A549 treated with Mapracorat at 1 μM for 4 hours (cell line): ENCODE measurements at places on chromosomes 2 and 18. TPM values are rescaled to one million over a fixed set of nuclear protein-coding genes. Genes with fewer than 3 reads are reported as not detected.

ZFAND2B gene
- total RNA-seq: 17.4 to 22.2 TPM (median 21.2 TPM) in 5 replicates

COL3A1 gene
- total RNA-seq: 0.07 to 0.26 TPM (median 0.15 TPM) in 5 replicates

CIDEA gene
- total RNA-seq: not detected in 5 replicates

NTSR2 gene
- 0.10 to 0.17 TPM in 2 of 5 replicates, not detected in the others for total RNA-seq

SAG gene
- total RNA-seq: not detected in 5 replicates

TTL gene
- 34.9 to 40.6 TPM (median 39.1 TPM) in 5 replicates for total RNA-seq

COPS9 gene
- 233 to 304 TPM (median 295 TPM) in 5 replicates for total RNA-seq

CRYGC gene
- not detected in 5 replicates for total RNA-seq

TNS1 gene
- 8.0 to 19.3 TPM (median 13.6 TPM) in 5 replicates for total RNA-seq

CXCR1 gene
- total RNA-seq: not detected in 5 replicates

CNTNAP5 gene
- total RNA-seq: not detected in 5 replicates

TMEM198 gene
- 0.66 to 1.3 TPM (median 1.1 TPM) in 5 replicates for total RNA-seq

POTEJ gene
- not detected in 5 replicates for total RNA-seq

KIF1A gene
- 0.73 to 1.5 TPM (median 0.97 TPM) in 5 replicates for total RNA-seq

SLC4A3 gene
- 2.6 to 3.9 TPM (median 3.0 TPM) in 5 replicates for total RNA-seq

KATNAL2 gene
- total RNA-seq: 1.3 to 2.4 TPM (median 1.8 TPM) in 5 replicates
